Hippocampal formation (tissue), 2 donors: ENCODE measurements at places on chromosomes 3 and 15.

- no peak for DNase-seq
These were observed 296.0 kb upstream of the ADAMTS9 start for GRCh38 chr3:64983583-64984359.

GRCh38 chr3:194879991-194880939, 194.6 kb downstream of the FAM43A start:
- DNase-seq = no peak

DNA sequence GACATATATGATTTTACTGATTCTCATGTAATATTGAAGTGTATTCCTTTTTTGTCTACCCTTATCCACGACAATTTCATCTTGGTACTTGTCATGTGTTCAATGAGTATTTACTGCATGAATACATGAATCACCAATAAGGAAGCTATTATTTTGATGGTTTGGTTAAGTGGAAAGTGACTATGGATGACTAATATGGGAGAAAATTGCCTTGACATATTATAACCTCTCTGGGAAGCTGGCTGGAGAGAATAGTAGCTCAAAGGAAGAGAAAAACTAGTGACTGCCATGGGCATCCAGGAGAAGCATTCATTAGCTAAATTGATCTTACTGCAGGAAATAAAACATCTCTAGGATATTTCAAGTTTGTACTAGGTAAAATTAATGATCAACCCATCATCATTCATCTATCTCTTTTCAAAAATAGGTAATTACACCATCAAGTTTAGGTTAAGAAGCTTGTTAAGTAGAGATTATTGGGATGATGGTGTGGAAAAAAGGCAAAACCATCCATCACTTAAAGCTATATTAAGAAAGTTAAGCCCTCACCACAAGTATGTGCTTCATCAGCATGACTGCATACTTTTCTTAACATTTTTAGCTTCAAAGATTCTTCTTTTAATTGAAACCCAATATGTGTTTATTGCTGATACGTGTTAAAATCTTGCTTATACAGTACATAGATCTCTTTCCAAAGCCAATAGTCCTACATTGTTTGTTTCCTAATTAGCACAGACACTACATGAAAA, 455.2 kb upstream of the ARPP21 start:
- no peak for DNase-seq

GRCh38 chr3:22966349-22966748, 236.8 kb upstream of the UBE2E2 start:
- no peak for DNase-seq

- DNase-seq = no peak
These were observed 121.6 kb upstream of the LMOD3 start for GRCh38 chr3:69244039-69244438.

GRCh38 chr3:45208586-45208985, 17.5 kb downstream of the TMEM158 start:
- no peak for DNase-seq

GRCh38 chr15:35019404-35020327, 31.6 kb upstream of the ZNF770 start:
- no peak for DNase-seq

DNA sequence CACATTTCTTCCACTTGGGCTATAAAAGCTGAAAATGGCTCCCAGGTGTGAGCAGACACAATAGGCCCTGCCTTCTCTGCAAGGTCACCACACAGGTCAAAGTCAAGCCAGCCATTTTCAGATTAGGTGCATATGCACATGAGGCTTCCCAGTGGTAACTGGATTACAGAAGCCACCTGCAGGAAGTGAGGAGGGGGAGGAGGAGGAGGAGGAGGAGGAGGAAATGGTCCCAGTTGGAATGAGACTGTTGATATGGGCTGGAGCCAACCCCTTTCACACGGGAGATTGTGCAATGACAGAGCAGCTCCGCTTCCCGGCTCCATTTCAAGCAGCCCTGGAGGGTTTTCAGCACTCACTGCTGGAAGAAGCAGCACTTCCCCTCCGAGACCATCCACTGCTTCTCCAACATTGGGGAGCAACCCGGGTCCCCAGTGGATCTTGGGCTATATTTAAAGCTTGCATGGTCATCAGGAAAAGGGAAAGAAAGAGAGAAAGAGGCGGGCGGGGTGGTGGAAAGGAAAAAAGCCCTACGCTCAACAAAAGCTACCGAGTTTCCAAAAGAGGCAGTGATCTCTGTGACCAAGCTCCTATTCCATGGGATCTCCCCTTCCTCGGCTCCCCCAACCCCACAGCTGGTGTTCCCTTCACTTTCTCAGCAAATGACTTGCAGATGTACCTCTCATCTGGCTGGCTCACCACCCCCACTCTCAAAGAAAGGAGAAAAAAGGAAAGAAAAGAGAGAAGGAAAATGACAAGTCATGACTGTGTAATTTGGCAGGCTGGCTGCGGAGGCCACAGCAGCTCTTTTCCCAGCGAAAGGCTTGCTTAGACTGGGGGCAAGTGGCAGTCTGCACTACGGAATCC, 58.3 kb downstream of the LRIG1 start:
- DNase-seq = no peak

DNA sequence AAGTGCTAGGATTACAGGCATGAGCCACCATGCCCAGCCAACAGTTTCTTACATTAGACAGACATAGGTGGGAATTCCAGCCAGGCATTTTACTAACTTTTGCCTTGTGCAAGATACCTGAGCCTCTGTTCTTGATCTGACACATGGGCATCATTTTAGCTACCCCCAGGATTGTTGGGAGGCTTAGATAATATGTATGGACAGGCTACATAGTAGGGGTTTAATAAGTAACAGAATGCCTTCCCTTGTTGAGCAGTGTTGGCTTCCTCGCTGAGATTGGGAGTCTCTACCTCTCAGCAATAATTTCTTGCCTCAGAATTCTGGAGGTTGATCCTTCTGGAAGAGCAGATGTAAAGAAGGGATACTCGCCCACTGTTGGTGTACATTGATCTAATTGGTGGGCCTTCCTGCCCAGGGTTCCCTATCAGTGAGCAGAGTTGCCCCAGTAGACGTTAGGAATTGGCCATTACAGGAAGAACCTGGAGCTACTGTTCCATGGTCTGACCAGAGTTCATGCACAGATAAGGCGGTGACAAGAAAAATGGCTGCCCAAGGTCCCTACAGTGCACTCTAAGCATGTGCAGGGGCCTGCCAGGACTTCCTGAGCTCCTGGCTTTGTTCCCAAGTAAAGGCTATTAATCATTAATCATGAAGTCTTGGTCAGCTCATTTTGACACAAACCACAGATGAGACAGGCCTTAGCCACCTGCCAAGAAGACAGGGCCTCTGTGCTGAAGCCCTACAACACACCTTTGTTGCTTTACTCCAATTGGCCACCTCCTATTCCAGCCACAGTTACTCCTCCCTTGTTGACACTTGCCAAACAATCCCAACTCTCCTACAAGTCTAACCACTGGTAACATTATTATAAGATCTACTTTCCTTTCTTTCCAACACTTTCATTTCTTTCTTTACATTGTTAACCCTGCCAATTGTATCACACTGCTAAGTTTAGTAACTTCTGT, 5.0 kb upstream of the IL17RE start:
- no peak for DNase-seq

DNA sequence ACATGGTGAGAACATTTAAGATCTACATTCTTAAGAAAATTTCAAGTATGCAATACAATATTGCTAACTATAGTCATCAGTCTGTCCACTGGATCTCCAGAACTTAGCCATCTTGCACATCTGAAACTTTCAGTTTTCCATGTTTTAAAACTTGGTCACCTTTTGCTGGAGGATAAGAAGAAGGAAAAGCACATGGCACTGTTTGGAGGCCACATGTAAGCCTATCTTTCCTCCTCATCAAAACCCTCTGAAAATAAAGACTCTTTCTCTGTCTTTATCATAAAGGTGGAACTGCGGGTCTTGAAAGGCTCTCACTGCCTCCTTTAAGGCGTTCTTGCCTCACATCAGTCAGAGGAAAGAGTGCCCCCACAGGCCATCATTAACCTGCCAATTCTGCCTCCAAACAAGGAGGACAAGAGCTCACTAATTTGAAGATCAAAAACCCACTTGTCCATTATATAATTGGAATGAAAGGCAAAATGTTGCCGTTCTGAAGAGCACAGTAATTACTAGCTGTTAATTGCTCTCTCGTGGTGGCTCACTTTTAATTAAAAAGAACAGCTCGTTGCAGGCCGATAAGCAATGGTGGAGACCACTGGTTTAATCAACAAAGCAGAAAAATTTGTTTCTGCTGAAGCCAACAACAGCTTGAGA, 157.8 kb downstream of the MECOM start:
- no peak for DNase-seq

GRCh38 chr15:24985224-24985623, 30.4 kb downstream of the SNRPN start:
- DNase-seq = no peak

DNA sequence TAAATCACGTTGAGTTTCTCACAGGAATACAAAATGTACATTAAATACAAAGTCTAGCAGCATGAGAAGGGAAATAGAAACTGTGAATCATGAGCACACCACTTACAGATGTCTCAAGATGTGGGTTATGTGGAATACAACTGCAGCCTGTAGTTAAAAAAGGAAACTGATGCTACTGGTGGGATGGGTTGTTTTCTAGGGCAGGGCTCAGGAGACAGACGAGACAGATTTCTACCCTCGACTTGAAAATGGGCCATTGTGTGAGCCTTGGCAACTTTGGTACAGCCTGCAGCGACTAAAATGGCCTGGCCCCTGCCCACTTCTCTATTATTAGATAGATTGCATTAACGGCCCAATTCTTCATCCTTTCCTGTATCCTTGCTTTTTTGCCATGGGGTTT, 293.1 kb downstream of the SUCLG2 start:
- no peak for DNase-seq

DNA sequence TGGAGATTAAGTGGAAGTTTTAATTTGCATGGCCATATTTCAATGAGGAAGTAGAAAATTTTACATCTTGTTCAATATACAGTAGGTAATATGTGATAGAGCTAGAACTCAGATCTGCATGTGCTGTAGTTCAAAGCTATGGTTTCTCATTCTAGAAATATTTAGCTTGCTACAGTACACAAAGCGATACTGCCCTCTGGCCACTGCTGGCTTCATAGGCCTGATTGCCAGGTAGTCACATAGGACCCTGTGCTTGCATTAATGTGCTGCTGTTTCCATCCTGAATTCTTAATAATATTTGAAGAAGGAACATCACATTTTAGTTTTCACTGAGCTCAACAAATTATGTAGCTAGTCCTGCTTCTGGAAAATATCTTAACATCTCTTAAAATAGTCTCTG, 87.0 kb downstream of the PLSCR2 start:
- DNase-seq = no peak

DNA sequence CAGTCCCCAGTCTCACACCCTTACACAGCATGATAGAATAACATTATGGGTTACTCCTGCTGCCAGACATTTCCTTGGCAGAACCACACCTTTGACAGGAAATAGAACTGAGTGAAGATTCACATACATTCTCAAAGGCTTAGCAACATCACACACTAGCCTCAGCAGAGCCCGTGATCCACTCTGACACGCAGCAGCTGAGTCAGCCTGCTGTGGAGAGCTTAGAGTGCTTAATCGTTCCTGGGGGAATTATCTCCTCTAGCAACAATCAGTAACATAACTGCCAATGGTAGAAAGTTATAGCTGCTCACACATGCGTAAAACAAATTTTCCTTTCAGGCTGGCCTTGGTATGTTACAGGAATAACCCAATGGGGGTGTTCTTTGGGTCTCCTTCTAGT, 382.1 kb downstream of the GAP43 start:
- no peak for DNase-seq

DNA sequence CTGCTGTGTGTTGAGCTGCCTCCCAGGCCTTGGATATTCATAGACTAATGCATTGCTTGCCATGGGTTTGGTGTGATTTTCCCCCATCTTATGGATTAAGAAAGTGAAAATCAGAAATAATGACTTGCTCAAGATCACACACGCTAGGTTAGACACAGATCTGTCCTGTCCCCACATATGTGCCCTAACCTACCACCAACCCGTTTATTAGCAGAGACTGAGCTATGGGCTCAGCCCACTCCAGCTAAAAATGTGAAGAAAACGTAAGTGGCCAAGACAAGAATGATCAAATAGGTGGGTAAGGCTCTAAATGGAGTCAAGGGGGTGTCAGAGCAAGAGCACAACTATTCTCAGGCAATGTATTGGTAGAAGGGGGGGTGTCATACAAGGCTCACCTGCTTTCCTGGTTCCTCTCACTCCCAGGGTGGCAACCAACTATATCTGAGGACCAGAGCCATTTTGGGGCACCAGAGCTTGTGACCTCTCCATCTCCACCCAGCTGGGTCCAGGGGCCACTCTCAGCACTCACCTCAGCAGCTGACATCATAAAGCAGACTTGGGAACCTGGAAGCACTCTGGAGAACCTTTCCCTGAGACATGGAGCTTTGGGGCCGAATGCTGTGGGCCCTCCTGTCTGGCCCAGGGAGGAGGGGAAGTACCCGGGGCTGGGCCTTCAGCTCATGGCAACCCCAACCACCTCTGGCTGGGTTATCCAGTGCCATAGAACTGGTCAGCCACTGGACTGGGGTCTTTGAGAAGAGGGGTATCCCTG, 1.4 kb downstream of the HEMK1 start:
- no peak for DNase-seq

- no peak for DNase-seq
These were observed 18.1 kb downstream of the GBE1 start for GRCh38 chr3:81743096-81744025.

DNA sequence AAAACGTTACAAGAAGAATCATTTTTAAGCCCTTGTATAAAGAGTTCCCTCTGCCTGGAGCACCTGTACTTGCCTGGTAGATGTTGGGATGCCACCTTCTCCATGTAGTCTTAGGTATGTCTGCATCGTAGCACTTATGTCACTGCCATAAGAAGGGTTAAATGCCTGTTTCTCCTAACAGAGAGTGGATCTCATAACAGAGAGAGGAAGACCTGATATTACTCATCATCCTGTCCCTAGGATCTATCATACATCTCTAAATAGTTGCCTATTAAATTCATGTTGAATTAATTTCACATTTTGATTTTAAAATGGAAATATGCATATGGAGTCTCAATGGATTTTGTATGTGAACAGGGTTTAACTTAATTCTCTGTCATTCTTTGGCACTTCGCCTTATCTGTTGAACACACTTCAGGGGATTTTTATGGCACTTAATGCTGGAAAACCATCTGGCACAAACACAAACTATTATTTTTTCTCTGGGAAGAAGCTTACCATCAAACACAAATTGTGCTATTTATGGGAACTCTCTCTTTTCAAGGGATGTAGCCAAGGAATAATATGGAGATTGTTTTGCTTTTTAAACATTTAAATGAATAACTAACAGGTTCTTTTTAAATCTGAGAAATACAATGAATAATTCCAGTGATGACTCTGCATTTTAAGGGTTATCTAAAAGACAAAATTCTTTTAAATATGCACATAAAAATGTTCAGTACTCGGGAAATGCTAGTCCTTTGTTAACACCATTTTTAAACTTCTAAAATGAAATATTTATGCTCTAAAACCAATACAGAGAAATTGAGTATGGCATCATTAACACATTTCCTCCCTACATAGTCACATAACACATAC, 230.7 kb downstream of the ZNF385D start:
- DNase-seq = no peak

- DNase-seq = no peak
These were observed 729.1 kb downstream of the NTRK3 start for GRCh38 chr15:87527416-87527815.
